GM04504 (cell line): ENCODE measurements at places on chromosomes 13 and 19.

GRCh38 chr19:22605275-22606211, 28.6 kb upstream of the ZNF492 start:
- no peak for DNase-seq

GRCh38 chr13:73803997-73804396, 330.2 kb downstream of the KLF12 start:
- peak; percentile 35 for DNase-seq

- no peak for DNase-seq
Observed at GRCh38 chr13:78632996-78633395, 26.0 kb downstream of the OBI1 start.

- DNase-seq = no peak
Observed at GRCh38 chr13:60139272-60139671, 24.5 kb downstream of the DIAPH3 start.

DNA sequence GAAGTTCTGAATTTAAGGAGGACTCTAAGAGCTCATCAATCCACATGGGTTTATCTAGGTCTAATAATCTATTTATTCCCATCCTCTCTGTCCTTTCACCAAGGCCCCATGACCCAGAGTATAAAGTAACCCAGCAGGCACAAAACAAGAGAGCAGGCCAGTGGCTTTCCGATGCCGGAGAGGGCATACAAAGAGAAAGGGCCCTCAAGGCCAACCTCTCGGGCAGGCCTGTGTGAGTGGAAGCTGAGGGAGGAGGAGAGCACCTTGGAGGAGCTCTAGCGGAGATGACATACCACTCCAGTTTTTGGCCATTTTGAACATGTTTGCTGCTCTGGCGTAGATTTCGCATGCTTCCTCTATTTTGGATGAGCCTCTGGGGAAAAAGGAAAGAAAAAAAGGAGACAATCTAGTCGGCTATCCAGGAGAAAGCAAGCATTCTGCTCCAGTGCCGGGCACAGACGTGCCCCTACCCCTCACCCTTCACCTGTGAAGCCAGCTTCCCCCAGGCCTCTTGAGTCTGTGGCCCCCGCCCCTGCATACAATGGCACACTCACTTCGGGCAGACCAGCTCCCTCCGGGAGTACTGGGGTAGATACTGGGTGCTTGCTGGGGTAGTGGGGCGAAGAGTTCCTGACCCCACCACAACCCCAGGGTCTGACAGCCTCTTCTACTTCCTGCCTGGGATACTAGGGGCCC, 11.6 kb downstream of the NAPA start:
- DNase-seq = no peak
